ENCODE measurements at places on chromosomes 16 and 17. TPM values are rescaled to one million over a fixed set of nuclear protein-coding genes. Genes with fewer than 3 reads are reported as not detected.

- DNase-seq = no peak
These were observed 76.9 kb upstream of the CREBBP start for GRCh38 chr16:3957344-3957980.

- peak; percentile 58 for DNase-seq
These were observed 141.1 kb downstream of the RGS9 start for GRCh38 chr17:65278050-65278819.

DNA sequence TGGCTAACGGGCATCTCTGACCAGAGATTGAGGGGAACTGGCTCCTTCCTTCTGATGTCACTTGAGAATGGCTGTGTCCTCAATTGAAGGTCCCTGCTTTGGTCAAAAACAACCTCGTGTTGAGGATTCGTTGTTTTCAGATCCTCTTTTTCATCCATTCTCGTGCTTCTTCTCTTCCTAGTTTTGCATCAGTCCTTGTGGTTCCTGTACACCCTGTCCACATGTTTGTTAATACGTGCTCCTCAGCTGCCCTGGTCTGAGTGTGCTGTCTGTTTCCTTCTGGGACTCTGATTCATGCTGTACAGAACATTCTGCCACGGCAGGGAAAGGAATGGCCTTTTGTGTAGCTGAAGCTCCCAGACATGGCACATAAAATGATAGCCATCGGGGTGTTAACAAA, 863.2 kb upstream of the GOT2 start:
- peak; percentile 18 for DNase-seq

DNA sequence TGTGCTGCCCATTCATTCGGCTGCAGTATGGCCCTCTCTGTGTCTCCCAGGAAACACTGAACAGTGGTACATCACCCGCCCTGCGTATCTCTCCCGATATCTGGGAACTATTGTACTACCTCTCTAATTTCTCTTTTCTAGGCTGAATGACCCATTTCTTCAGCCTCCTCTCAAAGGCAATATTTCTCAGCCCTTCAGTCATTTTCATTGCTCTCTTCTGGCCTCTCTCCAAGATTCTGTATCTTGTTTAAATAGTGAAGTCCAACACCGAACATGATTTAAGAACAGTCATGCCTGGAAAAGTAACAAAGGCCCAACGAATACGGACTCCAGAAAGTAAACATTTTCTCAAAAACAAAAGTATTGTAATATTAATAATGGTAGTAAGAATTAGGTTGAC, 220.1 kb downstream of the ZFHX3 start:
- no peak for DNase-seq

GRCh38 chr16:17261197-17261858, 209.4 kb downstream of the XYLT1 start:
- no peak for DNase-seq

- no peak for DNase-seq
These were observed 4.6 kb upstream of the ATP2A1 start for GRCh38 chr16:28873543-28874201.

GRCh38 chr16:74999609-75000480, 1.0 kb downstream of the ZNRF1 start:
- no peak for DNase-seq

- no peak for DNase-seq
These were observed 10.0 kb downstream of the TNFAIP1 start for GRCh38 chr17:28345419-28346198.

GRCh38 chr16:59116744-59117143, 382.6 kb upstream of the GOT2 start:
- no peak for DNase-seq

DNA sequence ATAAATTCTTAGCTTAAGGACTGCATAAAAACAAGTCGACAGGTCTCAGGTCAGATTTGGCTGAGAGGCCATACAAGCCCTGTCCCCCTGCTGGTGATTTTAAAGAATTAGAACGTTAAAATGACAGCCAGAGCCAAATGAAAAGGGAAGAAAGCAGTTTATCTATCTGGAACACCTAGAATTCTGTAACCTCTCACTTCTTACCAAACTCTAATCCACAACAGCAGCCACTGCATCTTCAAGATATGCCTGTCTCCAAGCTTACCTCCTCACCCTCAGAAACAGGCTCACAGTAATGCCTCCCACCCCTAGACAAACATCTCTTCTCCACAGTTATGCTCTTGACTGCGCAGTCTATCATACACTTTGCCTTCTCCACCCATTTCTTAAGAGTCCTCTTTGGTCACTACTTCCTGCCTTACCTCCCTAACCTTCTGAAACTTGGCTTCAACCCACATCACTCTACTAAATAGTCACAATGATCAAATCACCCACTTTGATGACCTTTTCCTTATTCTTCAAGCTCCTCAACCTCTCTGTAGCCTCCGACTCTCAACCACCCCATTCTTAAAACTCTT, 14.2 kb downstream of the ANKFY1 start:
- no peak for DNase-seq

GRCh38 chr16:28951410-28951943, 740 bp downstream of the NFATC2IP start:
- peak; percentile 10 for DNase-seq

- DNase-seq = no peak
These were observed 39.3 kb upstream of the YPEL2 start for GRCh38 chr17:59292174-59292523.

GRCh38 chr17:39939588-39940419, 12.3 kb downstream of the LRRC3C start:
- DNase-seq = peak; percentile 28

The COPZ2 gene
- 15.4 TPM for total RNA-seq

The SEPTIN1 gene
- 0.26 TPM for total RNA-seq

The WNT9B gene
- total RNA-seq = not detected
